ENCODE measurements at places on chromosomes 5 and 9.
A peak's percentile ranks its signal among the peaks of the same experiment; 100 is the strongest.

DNA sequence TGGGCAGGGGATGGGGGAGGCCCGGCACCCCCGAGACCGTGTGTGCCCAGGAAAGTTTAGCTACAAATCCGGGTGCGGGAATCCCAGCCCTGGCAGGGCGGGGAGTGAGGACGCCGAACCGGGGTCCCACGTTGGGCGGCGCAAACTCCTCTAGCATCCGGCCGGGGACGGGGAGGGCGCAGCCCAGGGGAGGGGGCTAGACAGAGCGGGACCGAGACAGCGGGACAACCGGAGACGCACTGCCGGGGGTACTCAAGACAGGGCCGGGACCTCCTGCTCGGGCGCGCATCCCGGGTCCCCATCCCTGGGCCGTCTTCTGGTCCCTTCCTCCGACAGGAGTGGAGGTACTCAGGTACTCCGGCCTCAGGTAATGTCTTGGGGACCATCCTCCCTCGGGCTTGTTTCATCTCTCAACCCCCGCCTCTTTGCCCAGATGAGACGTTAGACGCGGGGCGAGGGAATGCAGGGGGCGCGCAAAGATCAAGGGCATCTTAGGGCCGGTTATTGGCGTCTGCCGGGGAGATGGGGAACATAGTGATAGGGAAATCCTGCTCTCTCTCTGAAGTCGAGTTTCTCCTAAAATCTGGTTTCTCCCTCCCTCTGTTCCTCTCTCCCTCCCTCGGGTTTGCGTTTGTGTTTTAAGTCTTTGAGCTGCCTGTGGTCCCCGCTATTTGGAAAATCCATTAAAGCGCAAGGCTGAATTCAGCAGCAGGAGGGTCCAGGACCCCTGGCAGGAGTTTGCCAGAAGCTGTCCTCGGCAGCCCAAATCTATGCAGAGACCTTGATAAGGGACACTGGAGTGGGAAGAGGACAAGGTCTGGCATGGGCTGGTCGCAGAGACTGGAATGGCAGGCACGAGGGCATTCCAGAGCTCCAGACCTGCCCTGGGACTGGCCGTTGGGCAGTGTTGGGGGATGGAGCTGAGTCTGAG, 815 bp downstream of the PDZD2 start:
- DNase-seq = no peak

- DNase-seq = no peak
Measured at GRCh38 chr9:132564526-132564925, 17.9 kb upstream of the BARHL1 start.

DNA sequence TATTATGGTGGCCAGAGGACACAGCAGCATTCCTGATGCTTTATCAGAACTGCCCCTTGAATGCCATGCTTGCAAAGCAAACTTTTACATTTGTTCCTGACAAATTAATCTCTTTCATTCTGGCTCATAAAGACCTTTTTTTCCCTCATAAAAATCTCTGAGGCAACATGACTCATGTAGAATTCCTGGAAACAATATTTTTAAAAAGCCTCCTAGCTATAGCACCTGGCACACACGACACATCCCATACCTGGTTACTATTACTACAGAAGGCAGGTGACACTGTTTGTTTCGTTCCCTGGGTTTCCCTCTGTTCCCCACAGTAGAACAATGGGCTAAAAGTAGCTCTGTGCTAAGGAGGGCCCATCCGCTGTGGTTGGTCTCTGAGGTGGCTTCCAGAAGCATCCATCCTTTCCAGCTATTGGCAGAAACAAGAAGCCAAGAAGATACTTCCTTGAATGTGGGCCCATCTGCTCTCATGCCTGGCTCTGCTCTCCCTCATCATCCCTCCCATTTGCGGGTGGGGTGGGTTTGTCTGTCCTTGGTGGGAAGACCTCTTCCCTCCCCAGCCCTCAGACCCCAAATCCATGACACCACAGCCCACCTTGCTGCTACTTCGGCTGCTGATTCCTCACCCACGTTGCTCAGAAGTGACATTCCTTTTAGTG, 59.1 kb downstream of the GALNT12 start:
- no peak for DNase-seq

DNA sequence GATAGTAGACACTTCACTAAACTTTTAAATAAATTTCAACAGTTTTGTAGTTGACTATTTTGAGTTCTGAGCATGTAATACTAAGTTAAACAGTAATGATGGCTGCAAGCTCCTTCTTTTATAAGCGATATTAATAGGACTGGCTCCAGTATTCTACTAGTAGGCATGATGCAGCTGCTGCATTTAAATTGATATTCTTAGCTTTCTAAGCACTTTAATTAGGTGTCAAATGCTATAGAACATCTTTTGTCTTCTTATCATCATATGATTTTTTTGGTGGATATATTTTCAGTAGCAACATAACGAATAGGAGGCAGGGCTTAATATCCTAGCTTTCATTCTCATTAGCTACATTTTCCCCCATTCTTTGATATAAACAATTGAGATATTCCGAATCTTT, 141.1 kb downstream of the FBXO4 start:
- DNase-seq = no peak

DNA sequence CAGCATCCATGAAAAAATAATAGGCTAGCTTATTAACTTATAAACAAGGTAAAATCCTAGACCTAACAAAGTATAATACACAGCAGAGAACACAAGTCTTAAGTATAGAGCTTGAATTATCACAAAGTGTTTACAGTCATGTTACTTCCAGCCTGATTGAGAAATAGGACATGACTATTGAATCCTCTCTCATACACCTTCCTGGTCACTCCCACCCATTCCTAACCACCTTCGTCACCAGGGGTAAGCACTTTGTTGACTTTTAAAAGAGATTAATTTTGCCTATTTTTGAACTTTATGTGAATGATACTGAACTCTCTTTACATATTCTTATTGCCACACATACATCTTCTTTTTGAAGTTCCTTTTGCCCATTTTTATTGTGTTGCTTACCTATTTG, 325.8 kb downstream of the PJA2 start:
- no peak for DNase-seq

- no peak for DNase-seq
Measured at GRCh38 chr5:3277590-3278196, 317.9 kb upstream of the IRX1 start.

DNA sequence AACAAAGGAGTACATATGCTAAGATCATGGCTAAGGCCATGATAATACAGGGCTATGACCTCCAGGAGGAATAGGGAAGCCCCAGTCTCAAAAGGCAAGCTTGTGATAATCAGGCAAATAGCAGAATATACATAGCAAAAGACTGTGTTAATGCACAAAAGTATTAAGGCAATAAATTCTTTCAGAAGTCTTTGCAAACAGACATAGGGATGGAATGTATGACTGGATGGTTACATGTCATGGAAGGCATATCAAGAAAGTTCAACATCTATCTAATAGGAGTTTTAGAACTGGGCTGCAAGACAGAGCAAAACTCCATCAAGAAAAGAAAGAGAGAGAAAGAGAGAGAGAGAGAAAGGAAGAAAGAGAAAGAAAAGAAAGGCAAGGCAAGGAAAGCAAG, 264.5 kb upstream of the CDH6 start:
- no peak for DNase-seq

- DNase-seq = no peak
Measured at GRCh38 chr5:54632131-54632701, 114.7 kb downstream of the SNX18 start.

GRCh38 chr5:88889189-88890069, 6.4 kb upstream of the MEF2C start:
- DNase-seq = no peak

- DNase-seq = no peak
Measured at GRCh38 chr9:18357321-18357720, 116.6 kb upstream of the ADAMTSL1 start.

DNA sequence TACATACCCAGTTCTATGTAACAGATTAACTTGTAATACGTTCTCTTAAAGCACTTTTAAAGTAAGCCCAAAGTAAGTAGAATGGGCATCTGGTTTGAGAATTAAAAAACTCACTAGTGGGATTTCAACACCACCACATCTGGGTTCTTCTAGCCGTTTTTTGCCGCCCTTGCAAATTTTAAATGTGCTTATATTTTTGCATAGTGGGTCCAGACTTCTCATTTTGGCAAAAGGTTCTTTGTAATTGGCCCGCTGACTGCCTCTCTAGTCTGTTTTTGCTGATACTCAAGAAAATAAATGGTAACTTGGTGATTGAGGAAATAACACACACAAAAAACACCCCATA, 582 bp upstream of the FBXO4 start:
- no peak for DNase-seq

DNA sequence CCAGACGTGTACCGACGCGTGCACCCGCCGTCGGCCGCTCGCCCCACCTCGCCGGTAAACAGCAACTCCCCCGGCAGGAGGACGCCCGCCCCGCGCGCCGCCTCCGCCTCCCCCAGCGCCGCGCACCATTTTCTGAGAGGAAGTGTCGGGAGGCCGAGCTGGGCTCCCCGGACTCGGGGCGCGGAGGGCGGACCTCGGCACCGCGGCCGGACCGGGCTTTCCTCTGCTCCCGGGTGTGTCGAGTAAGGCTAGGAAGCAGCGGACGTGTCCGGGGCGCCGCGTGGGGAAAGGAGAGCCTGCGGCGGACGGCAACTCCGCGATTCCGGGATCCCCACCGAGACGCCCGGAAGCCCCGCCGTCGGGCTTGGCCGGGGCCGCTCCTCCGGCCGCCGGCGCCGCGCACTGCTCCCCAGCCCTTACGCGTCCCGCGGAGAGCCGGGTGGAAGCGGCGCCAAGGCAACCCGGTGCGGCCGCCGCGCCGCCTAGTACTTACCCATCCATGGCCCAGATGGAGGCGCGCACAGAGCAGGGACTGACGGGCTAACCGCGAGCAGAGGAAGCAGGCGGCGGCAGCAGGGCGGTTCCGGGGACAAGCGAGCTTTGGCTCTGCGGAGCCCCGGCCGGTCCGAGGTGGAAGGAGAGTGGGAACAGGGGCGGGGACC, at the start of gene PTBP3:
Gene PTBP3 (minus strand): TSS at position 643 of the 662 bp plus-strand sequence. CDS start 35,754 bp downstream, outside the sequence.
- DNase-seq = peak; percentile 28

- DNase-seq = no peak
Measured at GRCh38 chr5:76303921-76304320, 99.2 kb upstream of the IQGAP2 start.

All from NCI-H1694 treated with DMSO at 0.1 percent for 48 hours (cell line).